M059J (cell line): ENCODE measurements at places on chromosomes 6 and 20.

DNA sequence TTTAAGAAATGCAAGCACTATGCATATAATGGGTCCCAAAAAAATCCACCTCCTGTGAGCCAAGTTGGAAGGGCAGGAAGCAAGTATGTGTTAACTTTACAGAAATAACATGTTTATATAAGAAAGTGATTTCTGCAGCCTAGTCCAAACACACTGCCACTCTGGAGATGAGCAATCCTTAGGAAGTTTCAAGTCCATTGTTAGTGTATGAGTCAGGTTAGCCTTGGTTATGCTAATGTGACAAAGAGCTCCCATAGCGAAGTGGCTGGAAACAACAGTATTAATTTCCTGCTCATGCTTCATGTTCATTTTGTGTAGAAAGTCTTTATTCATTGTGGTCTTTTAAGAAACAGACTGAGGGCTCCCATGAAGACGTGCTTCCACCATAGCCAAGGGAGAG, 121.4 kb downstream of the TBXT start:
- DNase-seq = peak; percentile 77

- DNase-seq = no peak
Observed at GRCh38 chr6:25217829-25218228, 61.3 kb upstream of the CARMIL1 start.

- DNase-seq = no peak
Observed at GRCh38 chr6:24859132-24859531, 60.4 kb upstream of the ARMH2 start.

DNA sequence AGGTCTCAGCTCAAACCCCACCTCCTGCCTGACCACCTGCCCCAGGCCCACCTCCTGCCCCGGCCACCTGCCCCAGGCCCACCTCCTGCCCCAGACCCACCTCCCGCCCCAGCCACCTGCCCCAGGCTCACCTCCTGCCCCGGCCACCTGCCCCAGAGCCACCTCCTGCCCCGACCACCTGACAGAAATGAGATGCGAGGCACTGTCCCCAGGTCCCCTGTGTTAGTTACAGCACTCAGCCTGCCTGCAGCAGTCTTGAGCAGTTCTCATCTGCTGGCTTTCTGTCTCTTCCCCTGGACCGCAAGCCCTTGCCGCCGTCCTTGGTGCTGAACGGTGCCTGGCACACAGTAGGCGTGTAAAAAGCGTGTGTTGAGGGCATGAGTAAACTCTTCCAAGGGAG, 79.5 kb downstream of the CDH4 start:
- DNase-seq = no peak

- no peak for DNase-seq
Observed at GRCh38 chr20:2698912-2699311, 6.3 kb downstream of the EBF4 start.

GRCh38 chr20:53077373-53078205, 105.4 kb downstream of the TSHZ2 start:
- peak; percentile 92 for DNase-seq

- DNase-seq = peak; percentile 84
Observed at GRCh38 chr6:117498159-117498558, 15.7 kb downstream of the DCBLD1 start.

DNA sequence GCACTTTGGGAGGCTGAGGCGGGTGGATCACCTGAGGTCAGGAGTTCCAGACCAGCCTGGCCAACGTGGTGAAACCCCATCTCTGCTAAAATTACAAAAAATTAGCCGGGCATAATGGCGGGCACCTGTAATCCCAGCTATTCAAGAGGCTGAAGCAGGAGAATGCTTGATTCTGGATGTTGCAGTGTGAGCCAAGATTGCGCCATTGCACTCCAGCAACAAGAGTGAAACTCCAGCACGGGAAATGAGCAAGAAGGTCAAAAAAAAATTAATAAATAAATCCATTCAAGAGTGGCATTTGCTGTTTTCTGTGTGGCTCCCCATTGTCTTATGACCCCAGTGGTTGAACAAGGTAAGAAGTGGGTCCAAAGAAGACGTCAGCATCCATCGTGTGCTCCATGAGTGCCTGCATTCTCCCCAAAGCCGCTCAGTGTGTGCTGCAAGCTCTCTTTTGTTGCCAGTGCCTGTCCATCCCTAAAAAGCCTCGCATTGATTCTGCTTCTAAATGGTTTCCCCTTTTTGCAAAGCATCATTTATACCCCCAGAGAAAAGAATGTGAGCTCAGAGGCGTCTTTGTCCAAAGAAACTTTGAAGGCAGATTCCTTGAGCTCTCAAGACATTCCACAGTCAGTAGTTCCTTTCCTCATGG, 38.8 kb upstream of the MAP3K4 start:
- DNase-seq = no peak

DNA sequence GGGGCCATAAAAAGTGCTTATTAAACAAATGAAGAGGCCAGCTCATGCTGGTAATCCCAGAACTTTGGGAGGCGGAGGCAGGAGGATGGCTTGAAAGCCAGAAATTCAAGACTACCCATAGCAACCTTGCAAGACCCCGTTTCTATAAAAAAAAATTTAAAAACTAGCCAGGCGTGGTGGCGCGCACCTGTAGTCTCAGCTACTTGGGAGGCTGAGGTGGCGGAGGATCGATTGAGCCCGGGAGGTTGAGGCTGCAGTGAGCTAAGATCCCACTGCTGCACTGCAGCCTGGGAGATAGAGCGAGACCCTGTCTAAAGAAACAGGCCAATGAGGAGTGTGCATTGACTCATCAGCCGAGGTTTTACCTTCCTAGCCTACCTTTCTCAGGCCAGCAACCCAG, 15.2 kb downstream of the NPEPL1 start:
- DNase-seq = no peak

DNA sequence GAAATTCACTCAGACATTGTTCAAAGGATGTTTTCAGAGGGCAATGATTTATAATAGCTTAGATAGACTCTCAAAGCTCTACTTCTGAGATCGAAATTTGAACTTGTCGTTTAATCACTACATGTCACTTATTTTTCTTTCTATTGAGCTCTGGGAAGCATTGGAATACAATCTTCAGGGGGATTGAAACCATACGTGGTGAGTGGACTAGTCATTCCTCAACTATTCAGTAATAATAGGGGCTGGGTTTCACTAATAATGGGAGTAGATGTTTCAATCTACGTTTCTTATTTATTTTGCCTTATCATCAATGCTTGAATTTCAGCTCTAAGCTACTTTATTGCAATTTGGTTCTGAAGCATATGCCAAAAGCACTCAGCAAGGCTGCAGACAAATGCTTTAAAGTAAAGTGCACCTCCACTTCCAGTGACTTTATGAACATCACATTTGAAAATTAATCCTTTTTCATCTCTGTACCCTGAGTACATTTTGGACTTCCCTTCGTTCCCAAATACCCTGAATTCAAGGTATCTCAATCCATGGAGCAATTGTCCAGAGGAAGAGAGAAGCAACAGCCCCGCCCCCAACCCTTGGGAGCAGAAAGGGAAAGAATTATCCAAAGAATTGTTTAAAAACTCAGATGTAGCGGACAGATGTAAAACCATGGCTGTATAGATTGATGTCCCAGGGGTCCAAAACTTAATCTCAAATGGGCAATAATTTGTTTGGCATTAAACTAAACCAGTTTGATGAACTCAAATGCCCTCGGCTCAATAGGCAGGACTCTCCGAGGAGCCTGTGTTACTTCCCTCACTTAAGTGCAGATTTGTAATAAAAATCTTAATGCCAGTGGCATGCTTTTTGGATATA, 68.1 kb downstream of the HFE start:
- peak; percentile 53 for DNase-seq
